Posterior vena cava (tissue), 2 donors: ENCODE measurements at places on chromosomes 13 and 19. TPM values are rescaled to one million over a fixed set of nuclear protein-coding genes. Genes with fewer than 3 reads are reported as not detected.

The GIPC3 gene
- 13.9 TPM for total RNA-seq

The ATXN8OS gene
- total RNA-seq: not detected

The RYR1 gene
- 5.6 TPM for total RNA-seq

The MEGF8 gene
- total RNA-seq: 20.4 TPM

The TDRD12 gene
- 0.24 TPM for total RNA-seq

The LRRC25 gene
- 6.8 TPM for total RNA-seq

The SULT2B1 gene
- 0.60 TPM for total RNA-seq

The SPPL2B gene
- total RNA-seq: 36.9 TPM

The THAP8 gene
- total RNA-seq: 2.9 TPM

The TEAD2 gene
- total RNA-seq: 31.0 TPM

The CLDND2 gene
- total RNA-seq: 1.2 TPM
